Esophagus squamous epithelium (tissue), 5 donors: ENCODE measurements at places on chromosomes 5 and 9.

DNA sequence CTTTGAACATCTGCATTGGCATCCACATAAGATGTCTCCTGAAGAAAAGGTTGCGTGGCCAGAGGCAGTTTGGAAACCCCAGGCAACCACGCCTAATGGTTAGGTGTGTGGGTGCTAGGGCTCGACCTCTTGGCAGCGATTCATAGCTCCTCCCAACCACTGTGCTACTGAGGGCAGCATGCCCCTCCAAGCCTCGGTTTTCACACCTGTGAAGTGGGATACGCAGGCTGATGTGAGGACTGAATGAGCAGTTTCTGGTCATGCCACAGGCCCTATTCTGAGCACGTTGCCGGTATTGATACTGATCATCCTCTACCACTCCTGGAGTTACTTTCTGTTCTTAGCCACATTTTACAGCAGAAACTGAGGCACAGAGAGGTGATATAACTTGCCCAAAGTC is 19.1 kb downstream of the NDST1 start:
- no peak for DNase-seq

DNA sequence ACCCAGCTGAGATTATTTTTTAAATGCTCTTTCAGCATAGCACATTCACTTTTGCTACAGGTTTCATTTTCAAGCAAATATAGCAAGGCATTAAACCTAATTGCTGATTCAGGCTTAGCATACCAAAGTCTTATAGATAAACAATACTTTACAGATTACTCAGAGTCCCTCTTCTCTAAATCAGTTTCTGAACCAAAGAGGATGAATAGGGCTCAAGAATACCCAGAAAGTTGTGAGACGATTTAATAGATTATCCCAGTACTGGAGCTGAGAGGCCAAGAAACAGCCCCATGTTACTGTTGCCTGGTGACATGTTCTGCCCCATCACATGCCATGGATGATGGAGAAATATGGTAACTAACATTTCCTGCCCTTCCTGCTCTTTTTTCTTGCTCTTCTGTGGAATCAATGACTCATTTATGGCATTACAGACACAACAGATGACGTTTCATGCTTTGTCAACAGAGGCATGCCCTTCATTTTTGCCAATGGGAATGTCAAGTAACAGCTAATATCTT is 18.1 kb upstream of the SSBP2 start:
- DNase-seq: no peak

DNA sequence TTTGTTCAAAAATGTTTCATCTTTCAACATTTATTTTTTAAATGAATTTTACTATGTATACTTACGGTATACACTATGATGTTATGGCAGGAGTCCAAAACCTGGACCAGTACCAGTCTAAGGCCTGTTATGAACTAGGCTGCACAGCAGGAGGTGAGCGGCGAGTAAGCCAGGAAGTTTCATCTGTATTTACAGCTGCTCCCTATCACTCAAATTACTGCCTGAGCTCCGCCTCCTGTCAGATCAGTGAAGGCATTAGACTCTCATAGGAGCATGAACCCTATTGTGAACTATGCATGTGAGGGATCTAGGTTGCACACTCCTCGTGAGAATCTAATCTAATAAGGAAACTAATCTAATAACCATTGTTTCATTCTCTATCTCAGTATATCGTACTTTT is 715.5 kb upstream of the PTPRD start:
- DNase-seq: no peak

DNA sequence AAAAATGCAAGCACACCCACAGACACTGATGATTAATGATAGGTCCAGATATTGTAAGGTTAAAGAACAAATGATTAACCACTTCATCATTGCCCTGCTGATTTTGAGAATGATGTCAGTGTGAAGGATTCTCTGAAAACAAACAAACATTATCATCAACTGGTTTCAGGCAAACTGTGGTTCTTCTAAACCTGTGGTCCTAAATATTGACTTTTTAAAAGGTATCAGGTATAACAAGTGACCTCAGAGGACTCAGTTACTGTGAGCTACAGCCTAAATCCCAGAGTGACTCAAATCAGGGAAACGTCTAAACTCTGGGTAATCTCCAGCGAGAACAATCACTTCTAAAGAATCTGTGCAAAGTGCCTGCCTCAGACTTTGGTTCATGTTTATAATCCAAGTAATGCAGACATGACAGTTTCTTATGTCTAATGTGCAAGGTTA is 172.3 kb upstream of the CDH6 start:
- no peak for DNase-seq

- DNase-seq: no peak
These were observed 50.0 kb downstream of the CRB2 start for GRCh38 chr9:123406016-123406415.

DNA sequence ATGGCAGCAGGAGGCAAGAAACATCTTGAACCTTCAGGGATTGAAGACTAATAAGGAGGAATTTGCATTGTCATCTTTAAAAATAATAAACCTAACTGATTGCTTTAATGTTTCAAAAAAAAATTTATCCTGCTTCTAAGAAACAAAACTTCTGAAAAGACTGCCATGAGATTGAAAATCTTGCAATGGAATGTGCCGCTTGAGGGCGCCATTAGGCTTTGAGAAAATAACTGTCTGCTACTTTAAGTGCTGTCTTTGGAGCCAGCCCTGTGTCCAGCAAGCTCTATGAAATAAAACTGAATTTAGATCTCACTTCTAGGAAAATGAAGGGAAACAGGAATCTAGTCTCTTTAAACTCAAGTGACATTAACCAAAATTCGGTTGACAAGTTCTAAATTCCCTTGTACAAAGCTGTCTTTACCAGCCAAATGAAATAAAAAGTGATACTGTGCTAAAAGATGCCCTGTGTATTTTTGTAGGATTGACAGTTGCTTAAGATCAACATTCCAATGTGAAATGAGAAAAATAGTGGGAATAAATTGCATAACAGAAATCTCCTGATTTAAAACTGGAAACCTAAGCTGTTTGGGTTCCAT is 79.4 kb downstream of the ESM1 start:
- no peak for DNase-seq

DNA sequence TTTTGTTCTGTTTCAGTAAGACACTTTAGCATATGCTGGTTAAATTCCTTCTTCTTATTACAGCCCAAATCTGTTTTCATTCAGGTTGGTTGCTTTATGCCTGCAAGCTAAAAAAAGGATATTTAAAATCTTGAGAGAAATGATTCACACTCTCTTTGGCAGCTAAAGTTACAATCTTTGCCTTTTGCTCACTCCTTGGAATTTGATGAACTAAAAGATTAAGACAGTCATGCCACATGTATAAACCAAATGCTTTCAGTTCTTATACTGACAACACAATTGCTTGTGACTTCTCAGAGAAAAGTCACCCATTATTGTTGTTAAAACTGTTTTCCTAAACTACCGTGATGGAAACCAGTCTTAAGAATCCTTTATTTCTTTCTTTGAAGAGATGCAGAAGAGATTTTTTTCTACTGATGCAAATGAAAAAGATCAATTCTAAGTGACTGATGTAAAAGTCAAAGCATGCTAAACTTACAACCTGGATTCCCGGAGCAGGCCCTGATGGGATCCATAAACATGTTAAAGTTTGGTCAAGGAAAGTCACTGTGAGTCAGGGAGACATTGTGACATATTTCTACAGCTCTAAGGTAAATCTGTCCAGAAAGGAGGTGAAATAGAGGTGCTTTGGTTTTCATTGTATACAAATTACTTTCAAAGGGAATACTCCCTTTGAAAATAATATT is 144.2 kb upstream of the CDH10 start:
- no peak for DNase-seq

DNA sequence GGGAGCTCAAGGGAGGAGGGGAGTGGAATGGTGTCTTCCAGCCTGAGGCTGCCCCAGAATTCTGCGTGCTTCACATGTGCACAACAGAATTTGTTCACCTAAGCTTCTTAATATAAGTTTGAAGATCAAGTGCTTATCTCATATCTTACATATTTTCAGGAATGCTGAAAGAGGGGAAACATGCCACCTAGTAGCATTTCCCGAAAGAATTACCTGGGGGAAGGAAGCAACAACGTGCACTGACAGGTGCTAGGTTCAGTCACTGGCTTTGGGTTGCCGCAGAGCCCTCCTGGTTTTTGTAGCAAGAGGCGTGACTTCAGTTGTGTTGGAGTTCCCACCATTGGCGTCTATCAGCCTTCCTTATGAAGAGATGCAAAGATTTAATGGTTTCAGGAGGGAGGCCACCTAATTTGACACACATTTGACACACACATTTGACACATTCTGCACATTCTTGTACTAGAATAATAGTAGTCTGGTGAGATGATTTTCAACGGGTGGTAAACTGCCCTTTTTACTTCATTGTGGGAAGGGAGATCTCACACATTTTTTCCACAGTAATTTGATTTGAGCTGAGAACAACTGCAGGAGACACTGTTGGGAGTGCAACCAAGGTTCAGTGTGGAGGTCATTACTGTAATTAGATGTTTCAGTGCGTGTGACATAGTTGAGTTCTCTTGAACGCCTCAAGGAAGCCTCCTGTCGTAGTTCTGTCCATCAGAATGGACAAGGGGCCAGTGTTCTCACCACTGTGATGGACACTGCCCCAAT is 481.3 kb downstream of the CCDC171 start:
- no peak for DNase-seq

DNA sequence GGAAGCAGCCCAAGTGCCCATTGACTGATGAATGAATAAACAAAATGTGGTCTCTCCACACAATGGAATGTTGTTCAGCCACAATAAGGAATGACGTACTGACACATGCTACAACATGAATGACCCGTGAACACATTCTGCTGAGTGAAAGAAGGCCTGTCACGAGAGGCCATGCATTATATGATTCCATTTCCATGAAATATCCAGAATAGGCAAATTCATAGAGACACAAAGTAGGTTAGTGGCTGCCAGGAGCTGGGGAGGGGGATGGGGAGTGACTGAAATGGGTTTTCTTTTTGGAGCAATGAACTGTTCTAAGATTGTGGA is 41.4 kb downstream of the BICD2 start:
- DNase-seq: no peak
